ENCODE measurements at places on chromosomes 11 and 22.

GRCh38 chr22:22887621-22888503 lies at the start of gene IGLL5:
Gene IGLL5, plus strand, starts transcription at chr22:22887816. Its CDS starts 238 bp downstream, at chr22:22888054.
- DNase-seq, result no peak

DNA sequence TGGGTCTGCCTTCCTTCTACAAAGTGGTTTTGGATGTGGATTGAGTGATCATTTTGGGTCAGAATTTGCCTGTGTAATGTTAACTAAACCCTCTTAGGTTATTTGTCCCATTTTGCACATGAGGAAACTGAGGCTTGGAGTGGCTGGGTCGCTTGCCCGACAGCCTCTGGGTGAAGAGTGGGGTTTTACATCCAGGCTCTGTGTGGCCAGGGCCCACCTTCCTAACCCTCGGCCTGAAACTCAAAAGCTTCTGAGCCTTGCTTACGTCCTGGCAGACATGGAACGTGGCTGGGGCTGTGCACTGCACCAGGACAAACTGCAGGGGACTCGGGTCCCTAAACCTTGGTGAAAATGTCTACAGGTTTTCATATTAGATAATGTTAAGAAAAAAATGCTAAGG lies 542.4 kb downstream of the TBC1D22A start:
- no peak for DNase-seq

- no peak for DNase-seq
Observed at GRCh38 chr11:119427279-119427678, 4.3 kb upstream of the THY1 start.

- peak; percentile 96 for DNase-seq
Observed at GRCh38 chr11:34343153-34343552, 14.7 kb downstream of the ABTB2 start.

- no peak for DNase-seq
Observed at GRCh38 chr11:101435408-101435973, 148.3 kb downstream of the TRPC6 start.

- DNase-seq, result no peak
Observed at GRCh38 chr11:71144736-71145135, 107.6 kb downstream of the SHANK2 start.

- no peak for DNase-seq
Observed at GRCh38 chr22:49322231-49322630, 505.4 kb downstream of the BRD1 start.

DNA sequence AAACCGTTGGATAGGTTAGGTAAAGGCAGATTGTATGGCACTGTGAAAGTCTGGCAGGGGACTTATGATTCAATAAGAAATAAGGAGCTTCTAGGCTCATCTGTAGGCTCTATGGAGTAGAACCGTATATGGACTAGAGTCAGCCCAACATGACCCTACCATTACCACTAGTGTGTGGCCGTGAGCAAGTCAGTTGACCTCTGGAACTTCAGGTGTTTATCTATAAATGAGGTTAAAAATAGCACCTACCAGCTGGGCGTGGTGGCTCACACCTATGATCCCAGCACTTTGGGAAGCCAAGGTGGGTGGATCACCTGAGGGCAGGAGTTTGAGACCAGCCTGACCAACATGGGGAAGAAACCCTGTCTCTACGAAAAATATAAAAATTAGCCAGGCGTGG lies 4.4 kb downstream of the HINFP start:
- no peak for DNase-seq

DNA sequence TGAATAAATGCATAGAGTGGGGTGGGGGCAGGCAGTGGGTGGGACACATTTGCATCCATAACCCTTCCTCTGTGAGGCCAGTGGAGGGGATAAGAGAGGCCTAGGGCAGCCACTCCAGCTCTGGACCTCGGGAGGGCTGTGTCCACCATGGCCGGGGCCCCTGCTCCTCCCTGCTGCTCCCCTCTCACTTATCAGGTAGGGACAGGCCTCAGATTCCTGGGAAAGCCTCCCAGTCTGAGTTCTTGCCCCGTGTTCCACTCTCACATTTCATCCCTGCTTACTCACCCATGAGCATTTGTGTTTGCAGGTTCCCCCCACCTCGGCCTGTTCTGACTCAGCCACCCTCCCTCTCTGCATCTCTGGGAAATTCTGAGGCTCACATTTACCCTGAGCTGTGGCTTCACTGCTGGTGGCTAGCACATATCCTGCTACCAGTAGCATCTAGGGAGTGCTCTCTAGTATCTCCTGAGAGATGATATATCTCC lies 128.7 kb upstream of the TOP3B start:
- peak; percentile 74 for DNase-seq

GRCh38 chr11:69403556-69404215 lies 77.8 kb upstream of the LINC01488 start:
- no peak for DNase-seq

DNA sequence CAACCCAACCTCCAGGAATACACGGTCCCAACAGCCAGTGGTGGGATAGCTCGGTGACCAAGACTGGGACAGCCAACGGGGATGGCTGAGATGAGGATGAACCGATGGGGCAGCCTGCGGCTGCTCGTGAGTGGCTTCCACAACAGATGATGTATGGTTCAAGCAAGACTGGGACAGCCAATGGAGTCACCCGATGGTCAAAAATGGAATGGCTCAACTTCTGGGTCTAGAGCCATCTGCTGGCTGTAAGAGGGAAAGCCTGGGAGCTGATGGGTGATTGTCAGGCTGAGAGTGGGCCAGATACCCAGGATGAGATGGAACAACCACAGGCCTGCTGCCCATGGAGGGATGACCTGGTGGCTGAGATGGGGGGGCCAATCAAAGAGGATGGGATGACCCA lies 35.5 kb downstream of the SYT7 start:
- DNase-seq, result peak; percentile 30

DNA sequence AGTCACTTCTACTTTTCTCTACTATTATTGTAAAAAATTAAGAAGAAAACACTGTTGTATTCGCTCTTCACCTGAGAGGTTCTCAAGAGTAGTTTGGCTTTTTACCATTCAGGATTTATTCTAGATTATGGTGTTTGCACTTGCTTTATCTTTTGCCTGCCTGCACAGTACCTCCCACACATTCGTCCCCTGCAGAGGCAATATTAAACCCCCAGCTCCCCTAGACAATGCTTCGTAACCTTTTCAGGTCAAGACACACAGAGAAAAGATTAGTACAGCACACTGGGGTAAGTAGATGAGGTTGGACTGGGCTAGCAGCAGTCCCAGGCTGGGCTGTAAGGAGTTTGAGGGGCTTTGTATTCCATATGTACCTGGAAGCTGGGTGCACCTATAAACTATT lies 62.4 kb downstream of the TNRC6B start:
- no peak for DNase-seq

DNA sequence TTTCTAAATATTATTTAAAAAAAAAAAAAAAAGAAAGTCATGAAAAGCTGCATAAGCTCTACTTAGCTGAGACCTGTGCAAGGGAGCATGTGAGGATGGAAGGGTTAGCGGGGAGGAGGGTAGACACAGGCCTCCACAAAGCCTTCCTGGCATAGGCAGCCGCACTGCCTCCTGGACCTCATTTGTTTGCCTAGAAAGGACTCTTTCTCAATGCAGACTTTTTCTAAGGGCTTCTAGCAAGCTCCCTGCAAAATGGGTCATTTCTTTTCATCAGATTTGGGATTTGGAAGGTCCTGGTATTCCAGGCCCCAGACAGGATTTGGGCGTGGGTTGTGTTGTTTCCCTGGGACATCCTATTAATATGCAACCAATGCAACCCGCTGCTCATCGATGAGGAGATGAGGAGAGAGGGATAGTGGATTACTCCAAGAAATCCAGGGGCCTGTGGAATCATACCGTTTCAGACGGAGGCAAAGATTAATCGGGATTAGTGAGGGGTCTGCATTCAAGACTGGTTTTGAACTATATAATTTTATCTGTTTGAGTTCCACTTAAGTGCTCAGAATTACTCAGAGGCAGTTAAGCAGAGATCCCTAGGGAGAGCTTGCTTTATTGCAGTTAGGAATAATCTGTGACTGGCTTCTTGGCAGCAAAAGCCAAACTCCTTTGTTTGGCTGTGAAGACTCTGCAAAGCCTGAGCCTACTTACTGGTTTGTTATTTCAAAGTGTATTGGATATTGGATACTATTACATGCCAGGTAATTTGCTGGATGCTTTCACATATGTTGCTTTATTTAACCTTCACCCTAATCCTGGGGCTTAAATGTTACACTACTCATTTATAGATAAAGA lies 106.9 kb upstream of the NAV2 start:
- peak; percentile 26 for DNase-seq

DNA sequence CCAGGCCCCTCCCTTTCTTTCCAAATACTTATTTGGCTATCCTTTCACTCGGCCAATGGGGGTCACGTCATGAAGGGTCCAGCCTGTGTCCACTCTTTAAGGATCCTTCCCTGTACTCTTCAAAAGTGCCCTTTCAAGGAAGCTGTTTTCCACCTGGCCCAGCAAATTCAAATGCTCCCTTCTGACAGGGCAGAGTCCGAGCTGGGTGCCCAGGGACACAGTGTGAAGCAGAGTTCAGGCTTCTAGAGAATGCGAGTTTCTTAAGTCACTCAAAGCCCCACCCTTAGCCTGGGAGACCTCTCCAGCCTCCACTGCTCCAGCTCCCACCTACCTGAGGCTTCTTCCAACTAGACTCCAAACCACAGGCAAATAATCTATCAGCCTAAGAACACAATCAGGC lies 5.5 kb upstream of the APOA1 start:
- no peak for DNase-seq

DNA sequence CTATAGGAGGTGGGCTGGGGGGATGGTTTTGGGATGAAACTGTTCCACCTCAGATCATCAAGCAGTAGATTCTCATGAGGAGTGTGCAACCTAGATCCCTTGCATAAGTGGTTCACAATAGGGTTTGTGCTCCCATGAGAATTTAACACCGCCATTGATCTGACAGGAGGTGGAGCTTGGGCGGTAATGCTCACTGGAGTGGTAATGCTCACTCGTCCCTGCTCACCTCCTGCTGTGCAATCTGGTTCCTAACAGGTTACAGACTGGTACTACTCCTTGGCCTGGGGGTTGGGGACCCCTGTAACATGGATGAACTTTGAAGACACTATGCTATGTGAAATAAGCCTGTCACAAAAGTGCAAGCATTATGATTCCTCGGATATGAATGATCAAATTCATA lies 87.0 kb upstream of the CLNS1A start:
- no peak for DNase-seq

DNA sequence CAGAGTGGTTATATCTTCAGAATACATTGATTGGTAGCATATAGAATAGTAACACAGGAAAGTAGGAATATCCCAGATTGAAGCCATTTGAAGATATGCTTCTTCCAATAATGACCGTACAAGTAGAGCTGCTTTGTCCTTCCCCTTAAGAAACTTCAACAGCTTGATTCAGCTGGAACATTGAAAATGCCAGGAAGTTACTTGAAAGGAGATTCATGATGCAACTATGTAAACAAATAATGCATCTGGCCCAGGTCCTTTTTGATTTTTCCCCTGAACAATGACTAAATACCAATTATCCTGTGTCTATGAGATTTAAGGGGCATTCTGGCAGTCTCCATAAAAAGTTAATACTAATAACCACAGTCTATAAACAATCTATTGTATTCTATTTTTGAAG lies 3.0 kb downstream of the DKK3 start:
- DNase-seq, result no peak

DNA sequence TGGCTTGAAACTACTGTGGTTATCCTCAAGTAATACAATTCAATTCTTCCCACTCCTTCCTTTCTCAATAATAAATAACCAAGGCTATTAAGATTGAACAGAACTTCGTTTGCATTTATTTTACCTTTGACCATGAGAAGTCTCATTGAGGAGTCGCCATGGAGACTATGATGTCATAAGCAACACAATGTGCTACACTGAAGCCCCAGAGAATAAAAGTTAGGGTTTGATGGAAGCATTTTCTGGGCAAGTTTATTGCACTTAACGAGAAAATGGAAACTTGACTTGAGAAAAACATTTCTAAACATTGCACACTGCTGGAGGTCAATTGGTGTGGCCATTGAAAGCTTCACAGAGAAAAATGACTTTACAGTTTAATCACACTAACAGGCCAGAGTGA lies 121.5 kb downstream of the FAM76B start:
- no peak for DNase-seq

DNA sequence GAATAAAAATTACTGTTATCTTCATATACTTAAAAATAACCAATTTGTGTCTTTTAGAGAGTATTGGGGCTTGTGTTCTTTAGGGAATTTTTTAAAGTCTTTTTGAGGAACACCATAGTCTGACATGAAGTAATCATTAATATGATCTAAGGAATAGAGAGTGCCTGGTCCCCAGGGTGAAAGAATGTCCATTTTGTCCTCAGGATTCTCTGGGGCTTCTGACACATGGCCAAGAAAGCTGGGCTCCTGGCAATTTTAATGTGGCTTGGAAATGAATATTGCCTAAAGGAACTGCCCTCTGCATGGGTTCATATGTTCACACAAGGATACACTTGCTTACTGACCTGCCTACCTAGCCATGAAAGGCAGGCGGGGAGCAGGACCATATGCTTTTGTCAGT lies 33.7 kb downstream of the NF2 start:
- DNase-seq, result no peak

- DNase-seq, result no peak
Observed at GRCh38 chr11:132704781-132705375, 827.4 kb downstream of the OPCML start.

DNA sequence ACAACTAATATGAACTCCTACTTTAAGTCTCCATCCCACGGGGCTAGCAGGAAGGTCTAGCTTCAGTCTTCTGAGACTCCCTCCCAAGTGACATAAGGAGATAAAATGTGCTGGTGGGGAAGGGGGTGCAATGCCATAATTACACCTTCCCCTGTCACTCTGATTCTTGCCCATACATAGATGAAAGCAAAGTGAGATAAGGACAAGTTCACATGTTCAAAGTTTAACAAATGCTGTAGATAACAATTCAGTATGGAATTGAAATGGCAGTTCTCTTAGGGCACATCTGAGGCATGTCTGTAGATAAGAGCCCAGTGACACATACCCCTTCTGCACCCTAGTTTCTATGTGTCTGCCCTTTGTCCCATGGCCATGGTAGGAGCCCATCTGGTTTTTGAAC lies 38.2 kb upstream of the PANX1 start:
- no peak for DNase-seq

GRCh38 chr11:73225001-73225686 lies 7.1 kb downstream of the P2RY2 start:
- no peak for DNase-seq

DNA sequence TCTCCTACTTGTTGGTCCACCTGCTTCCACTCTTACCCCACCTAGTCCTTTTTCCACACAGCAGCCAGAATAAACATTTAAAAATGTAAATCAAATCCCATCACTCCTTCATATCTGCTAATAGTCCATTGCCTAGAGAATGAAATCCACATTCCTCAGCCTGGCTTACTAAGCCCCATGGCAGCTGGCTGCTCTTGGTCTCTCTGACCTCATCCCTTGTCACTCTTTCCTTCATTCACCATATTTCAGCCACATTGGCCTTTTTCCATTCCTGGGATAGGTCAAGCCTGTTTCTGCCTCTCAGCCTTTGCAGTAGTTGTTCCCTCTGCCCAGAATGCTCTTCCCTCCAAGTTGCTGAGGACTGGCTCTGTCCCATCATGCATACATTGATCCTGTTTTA lies 512.8 kb downstream of the INSC start:
- peak; percentile 9 for DNase-seq

Data from ACHN (cell line).